A549 treated with DMSO at 1 μM for 4 hours (cell line): ENCODE measurements at places on chromosomes 16 and 17. TPM values are rescaled to one million over a fixed set of nuclear protein-coding genes. Genes with fewer than 3 reads are reported as not detected.

Gene CA5A
- not detected in 5 replicates for total RNA-seq

Gene TBC1D28
- total RNA-seq: not detected in 5 replicates

Gene ANKRD40CL
- not detected in 5 replicates for total RNA-seq

Gene APRT
- total RNA-seq: 326 to 419 TPM (median 363 TPM) in 5 replicates

Gene ABCC3
- 122 to 146 TPM (median 140 TPM) in 5 replicates for total RNA-seq

Gene G6PC1
- not detected in 5 replicates for total RNA-seq

Gene DRC3
- 2.1 to 3.1 TPM (median 2.7 TPM) in 5 replicates for total RNA-seq

Gene PERCC1
- not detected in 5 replicates for total RNA-seq

Gene CCDC144A
- total RNA-seq: 0.93 to 2.3 TPM (median 2.1 TPM) in 5 replicates

Gene HNF1B
- total RNA-seq: 27.9 to 31.4 TPM (median 28.7 TPM) in 5 replicates

Gene CTRB2
- total RNA-seq: not detected in 5 replicates

Gene ZNF750
- not detected in 5 replicates for total RNA-seq

Gene SPATA22
- not detected in 5 replicates for total RNA-seq

Gene RAB11FIP4
- total RNA-seq: 1.5 to 3.5 TPM (median 1.7 TPM) in 5 replicates

Gene TMEM220
- total RNA-seq: 1.6 to 3.6 TPM (median 3.0 TPM) in 5 replicates

Gene SOX8
- total RNA-seq: 1.4 to 1.6 TPM (median 1.5 TPM) in 5 replicates

Gene NACA2
- not detected in 5 replicates for total RNA-seq

Gene CMTR2
- 12.0 to 17.0 TPM (median 14.3 TPM) in 5 replicates for total RNA-seq

Gene NPIPA5
- 1.3 to 3.3 TPM (median 2.7 TPM) in 5 replicates for total RNA-seq

Gene ZNF771
- 3.7 to 6.2 TPM (median 5.4 TPM) in 5 replicates for total RNA-seq

Gene FA2H
- 30.8 to 39.8 TPM (median 33.6 TPM) in 5 replicates for total RNA-seq

Gene GAS7
- total RNA-seq: 0.43 to 0.99 TPM (median 0.52 TPM) in 5 replicates

Gene USH1G
- total RNA-seq: 0.02 to 0.11 TPM (median 0.06 TPM) in 5 replicates

Gene NLK
- total RNA-seq: 9.1 to 12.5 TPM (median 10.4 TPM) in 5 replicates

Gene SOX9
- total RNA-seq: 9.8 to 15.7 TPM (median 14.8 TPM) in 5 replicates

Gene FLOT2
- total RNA-seq: 71.6 to 82.0 TPM (median 73.7 TPM) in 5 replicates

Gene HEATR9
- not detected in 5 replicates for total RNA-seq

Gene ZPBP2
- total RNA-seq: not detected in 5 replicates

Gene HCRT
- 0.32 TPM in 1 of 5 replicates, not detected in the others for total RNA-seq

Gene KLHL10
- 0.05 to 0.22 TPM (median 0.10 TPM) in 5 replicates for total RNA-seq

Gene HBA1
- total RNA-seq: 0.79 to 1.4 TPM (median 1.1 TPM) in 5 replicates

Gene EFCAB13
- total RNA-seq: 1.5 to 3.9 TPM (median 2.3 TPM) in 5 replicates

Gene ZNF469
- total RNA-seq: 12.2 to 15.2 TPM (median 14.2 TPM) in 5 replicates

Gene SOX15
- total RNA-seq: 0.36 to 0.44 TPM (median 0.37 TPM) in 5 replicates

Gene NTN3
- 0.03 TPM in 1 of 5 replicates, not detected in the others for total RNA-seq

Gene GDPD3
- 1.5 to 2.8 TPM (median 2.0 TPM) in 5 replicates for total RNA-seq

Gene MPP2
- total RNA-seq: 1.7 to 3.2 TPM (median 2.1 TPM) in 5 replicates

Gene TEKT5
- total RNA-seq: 0.09 to 0.19 TPM in 2 of 5 replicates, not detected in the others
